Activated T-helper 2 cell treated with anti-CD3 and anti-CD28 coated beads, Interferon-gamma antibody, Interleukin-2, Interleukin-4, amounts not matched to agents 10 μg/mL and 5 μg/mL and 100 μg/mL, durations not matched to agents 14 hours and 24 hours and 36 hours (primary cell): ENCODE measurements at places on chromosomes 1 and 21.

DNA sequence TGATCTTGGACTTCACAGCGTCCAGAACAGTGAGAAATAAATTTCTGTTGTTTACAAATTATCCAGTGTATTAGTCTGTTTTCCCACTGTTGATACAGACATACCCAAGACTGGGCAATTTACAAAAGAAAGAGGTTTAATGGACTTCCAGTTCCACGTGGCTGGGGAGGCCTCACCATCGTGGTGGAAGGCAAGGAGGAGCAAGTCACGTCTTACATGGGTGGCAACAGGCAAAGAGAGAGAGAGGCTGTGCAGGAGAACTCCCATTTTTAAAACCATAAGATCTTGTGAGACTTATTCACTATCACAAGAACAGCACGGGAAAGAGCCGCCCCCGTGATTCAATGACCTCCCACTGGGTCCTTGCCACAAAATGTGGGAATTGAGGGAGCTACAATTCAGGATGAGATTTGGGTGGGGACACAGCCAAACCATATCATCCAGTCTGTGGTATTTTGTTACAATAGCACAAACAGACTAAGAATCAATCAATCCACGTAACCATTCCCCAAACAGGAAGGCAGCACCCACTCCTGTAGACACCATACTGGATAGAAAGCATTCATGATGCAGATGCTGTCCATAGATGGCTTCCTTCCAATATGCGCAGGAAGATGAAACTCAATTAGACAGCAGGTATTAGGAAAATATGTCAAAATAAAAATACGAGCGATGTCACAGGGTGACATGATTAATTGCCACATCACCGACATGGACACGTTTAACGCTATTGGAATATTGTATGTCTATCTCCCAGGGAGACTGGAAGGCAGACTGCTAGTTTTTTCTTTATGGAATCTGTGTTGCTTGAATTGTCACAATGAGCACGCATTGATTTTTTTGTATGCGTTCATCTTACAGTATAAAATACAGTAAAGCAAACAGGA lies 22.8 kb downstream of the ECE1 start:
- DNase-seq, result no peak

DNA sequence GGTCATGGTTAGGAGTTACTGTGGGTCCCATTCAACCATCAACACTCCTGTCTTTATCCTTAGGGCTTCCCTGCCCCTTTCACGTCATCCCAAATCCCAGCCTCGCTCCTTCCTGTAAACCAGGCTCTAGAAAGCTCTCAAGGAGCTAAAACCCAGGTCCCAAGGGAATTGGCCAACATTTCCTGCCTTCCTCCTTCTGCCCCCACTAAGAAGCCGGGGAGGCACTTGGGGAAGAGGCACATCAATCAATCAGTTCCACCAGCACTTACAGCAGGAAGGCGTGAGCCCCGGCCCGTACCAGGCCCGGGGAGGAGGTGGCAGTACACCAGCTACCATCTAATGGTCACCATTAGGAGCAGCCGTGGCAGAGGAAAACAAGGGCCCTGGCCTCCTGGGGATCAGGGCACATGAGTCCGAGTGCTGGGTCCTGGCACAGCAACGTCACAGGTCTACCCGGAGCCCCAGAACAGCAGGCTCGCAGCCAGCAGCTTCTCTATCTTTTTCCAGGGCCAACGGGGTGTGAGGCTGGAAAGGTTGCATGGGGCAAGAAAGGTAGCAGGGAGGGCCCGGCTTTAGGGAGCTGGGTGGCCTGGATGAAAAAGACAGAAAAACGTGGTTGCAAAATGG lies 108.6 kb downstream of the CASZ1 start:
- no peak for DNase-seq

GRCh38 chr1:114075546-114076242 lies 78.0 kb downstream of the SYT6 start:
- no peak for DNase-seq

DNA sequence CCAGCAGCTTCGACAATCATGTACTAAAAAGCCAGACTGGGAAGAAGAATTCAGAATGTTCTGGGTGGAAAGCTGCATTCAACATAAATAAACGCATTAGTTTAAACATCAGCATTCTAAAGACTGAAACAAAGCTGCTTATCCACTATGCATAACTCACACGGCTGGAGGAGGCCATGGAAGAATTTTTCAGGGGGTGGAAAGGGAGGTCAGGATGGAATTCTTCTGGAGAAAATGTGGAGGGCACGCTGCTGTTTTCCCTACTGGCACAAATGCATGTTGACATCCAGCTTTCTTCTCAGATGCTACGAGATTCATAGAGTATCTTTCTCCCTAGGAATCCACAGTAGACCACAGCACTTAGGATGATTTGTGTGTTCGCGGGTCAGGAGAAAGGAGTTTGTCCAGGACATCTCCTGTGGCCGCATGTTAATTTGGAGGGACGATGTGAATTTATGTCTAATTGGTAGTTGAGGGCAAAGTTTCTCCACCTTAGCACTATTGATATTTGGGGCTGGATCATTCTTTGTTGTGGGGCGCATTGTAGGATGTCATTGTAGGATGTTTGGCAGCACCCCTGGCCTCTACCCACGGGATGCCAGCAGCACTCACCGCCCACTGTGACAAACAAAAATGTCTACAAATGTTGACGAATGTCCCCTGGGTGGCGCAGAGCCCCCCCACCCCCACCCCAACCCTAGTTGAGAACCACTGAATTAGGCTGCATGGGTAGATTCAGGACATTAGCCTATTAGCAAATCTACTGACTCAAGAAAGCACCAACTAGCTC lies 86.5 kb upstream of the KAZN start:
- DNase-seq, result no peak

DNA sequence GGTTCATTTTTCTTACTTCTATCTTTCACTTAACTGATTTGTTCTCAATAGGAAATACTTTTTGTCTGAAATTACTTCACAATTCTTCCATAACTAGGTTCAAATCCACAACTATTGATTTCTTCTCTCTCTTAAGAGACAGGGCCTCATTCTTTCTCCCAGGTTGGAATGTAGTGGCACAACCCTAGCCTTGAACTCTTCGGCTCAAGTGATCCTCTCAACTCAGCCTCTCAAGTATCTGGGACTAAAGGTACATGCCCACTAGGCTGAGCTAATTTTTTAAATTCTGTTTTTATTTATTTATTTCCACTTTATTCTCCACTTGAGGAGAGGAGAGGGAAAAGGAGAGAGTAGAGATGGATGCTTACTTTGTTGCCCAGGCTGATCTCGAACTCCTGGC lies 370.4 kb upstream of the PLXNA2 start:
- no peak for DNase-seq

DNA sequence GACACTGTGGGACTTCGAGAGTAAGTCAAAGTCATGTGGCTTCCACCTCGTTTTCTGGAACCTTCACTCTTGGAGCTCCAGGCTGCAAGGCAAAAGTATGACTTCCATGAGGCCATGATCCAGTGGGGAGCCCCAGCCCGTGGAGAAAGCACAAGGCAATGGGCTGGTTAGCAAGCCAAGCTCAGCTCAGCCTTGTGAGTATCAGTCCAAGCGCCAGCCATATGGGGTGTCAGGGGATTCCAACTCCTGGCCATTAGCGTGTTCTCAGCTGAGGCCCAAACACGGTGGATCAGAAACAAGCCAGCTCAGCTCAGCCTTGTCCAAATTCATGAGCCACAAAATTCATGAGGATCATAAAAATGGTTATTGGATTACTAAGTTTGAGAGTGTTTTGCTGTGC lies 261.0 kb downstream of the RHOU start:
- no peak for DNase-seq

DNA sequence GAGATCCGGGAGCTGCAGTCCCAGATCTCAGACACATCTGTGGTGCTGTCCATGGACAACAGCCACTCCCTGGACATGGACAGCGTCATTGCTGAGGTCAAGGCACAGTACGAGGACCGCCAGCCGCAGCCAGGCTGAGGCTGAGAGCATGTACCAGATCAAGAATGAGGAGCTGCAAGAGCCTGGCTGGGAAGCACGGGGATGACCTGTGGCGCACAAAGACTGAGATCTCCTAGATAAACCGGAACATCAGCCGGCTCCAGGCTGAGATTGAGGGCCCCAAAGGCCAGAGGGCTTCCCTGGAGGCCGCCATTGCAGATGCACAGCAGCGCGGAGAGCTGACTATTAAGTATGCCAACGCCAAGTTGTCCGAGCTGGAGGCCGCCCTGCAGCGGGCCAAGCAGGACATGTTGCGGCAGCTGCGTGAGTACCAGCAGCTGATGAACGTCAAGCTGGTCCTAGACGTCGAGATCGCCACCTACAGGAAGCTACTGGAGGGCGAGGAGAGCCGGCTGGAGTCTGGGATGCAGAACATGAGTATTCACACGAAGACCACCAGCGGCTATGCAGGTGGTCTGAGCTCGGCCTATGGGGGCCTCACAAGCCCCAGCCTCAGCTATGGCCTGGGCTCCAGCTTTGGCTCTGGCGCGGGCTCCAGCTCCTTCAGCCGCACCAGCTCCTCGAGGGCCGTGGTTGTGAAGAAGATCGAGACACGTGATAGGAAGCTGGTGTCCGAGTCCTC lies 25.5 kb downstream of the ETV3L start:
- DNase-seq, result no peak

DNA sequence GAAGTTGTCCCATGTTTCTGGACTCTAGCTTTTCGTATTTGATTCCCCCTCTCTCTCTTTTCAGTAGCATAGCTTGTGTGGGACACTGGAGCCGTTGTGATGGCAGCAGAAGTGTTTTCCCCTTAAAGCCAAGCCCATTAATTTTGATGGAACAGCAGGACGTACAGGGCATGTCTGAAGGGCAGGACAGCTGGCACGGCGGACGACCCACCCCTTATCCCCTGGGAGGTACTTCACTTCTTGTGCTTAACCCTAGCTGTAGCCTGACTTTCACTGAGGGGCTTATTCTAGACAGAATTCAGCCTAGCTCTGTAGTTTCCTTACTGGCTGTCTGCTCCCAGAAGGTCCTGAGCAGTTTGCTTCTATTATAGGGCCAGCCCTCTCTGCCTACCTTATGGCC lies 8.6 kb upstream of the PPFIA4 start:
- DNase-seq, result no peak

- DNase-seq, result no peak
These were observed 21.8 kb downstream of the ADARB1 start for GRCh38 chr21:45096217-45096616.

DNA sequence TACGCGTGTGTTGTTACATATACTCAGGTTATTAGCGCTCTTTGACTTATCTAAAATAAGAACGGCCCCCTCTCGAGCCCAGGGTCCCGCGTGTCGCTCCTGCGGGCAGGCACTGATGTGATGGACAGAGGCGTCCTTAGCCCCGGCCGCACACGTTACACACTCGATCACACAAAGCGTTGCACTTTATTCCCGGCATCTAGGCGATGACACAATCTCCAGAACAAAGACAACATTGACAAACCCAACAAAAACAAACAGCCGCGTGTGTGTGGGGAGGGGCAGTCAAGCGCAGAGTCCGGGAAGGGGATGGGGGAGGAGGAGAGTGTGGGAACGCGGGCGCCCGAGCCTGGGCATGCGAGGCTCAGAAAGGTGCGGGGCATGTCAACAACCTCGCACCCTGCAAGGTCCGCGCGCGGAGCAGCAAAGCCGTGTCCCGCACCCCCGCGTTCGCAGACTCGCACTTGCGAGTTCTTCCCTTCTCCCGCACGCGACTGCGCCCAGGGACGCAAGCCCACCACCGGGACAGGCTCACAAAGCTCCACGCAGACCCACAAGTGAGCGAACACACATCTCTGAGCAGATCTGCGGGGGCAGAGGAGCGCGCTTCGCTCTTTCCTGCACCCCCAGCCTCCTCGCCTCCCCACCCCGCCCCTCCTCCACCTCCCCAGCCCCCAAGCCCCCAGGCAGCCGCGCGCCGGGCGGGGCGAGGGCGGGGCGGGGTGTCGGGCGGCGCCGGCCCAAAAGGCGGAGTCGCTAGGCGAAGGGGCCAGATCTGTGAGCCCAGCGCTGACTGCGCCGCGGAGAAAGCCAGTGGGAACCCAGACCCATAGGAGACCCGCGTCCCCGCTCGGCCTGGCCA lies at the start of gene EFNA1:
Gene EFNA1 (plus strand): TSS at position 772 of the 862 bp plus-strand sequence. CDS start 102 bp downstream, outside the sequence.
- DNase-seq, result peak; percentile 26

DNA sequence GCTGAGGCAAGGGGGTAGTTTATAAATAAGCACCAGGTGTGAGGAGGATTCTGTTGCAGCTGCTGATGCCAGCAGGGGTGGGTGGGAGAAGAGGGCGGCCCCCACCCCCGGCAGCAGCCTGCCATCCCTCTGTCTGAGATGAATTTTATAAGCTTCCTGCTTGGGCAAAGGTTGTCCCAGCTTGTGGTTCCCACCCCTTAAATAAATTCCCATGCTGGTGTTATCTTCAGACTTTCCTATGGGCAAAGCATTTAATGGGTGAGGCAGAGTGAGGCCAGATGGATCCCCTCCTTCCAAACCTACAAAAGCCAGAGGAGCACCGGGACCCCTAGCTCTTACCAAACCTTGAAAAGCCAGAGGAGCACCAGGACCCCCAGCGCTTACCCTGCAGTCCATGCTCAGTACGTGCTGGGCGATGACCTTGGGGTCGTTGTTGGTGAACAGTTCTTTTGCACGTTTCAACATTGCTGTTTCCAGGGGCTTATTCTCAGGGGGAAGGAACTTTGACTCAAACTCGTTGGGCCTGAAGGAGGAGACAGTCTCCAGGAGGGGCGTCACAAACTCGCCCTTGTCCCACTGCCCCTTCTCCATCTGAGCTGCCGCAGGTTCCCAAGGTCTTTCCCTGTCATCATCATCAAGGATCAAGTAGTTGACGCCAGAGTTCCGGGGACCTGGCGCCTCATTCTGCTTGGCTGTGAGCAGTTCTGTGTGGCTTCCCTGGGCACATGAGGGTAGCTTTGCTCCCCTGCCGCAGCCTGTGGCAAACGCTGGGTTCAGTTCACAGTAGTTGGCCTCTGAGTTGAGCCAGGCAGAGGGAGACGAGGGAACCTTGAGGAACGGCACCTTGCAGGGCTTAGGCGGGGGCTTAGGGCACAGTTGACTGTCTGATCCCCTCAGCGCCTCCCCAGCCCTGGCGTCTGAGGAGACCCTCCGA lies 99.5 kb downstream of the BCAR3 start:
- no peak for DNase-seq

- DNase-seq, result no peak
These were observed 819 bp downstream of the SLC25A34 start for GRCh38 chr1:15736892-15737261.

DNA sequence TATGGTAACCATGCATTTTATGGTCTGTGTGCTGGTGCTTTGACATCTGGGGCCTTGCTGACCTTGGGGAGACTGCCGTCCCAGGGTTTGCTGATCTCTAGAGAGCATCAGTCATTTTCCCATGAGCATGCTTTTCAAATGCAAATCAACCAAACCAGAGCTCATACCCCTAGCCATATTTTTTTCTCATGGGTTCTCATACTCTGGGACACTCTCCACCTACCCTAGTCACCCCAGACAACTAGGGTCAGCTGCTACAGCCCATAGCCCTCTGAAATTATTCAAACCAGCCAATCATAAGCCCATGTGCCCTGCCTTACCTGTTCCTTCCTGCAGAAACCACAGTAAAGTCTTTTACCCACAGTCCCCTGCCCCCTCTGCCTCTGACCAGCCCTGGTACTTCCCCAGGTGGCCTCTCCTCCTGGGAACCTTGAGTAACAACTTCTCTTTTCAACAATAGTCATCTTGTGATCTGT lies 132.0 kb downstream of the MAP3K21 start:
- no peak for DNase-seq

DNA sequence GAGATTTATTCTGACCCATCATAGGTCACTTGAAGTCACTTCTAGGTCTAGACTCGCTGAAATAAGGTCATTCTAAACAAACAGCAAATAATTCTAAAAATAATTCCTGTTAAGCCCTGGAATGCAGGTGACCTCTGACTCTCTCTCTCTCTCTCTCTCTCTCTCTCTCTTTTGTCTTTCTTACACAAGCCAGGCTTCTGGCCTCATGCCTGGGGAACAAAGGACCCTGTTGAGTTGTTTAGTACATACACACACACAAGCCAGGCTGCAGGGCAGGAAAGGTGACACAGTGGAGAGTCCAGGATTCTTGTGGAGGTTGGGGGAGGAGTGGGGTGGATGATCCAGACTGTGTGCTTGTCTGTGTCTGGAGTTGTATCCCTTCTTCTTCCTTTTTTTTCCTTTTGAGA lies 4.0 kb upstream of the MEX3A start:
- DNase-seq, result no peak
